Fibroblast of the aortic adventitia (primary cell): ENCODE measurements at places on chromosomes 5 and 9.

DNA sequence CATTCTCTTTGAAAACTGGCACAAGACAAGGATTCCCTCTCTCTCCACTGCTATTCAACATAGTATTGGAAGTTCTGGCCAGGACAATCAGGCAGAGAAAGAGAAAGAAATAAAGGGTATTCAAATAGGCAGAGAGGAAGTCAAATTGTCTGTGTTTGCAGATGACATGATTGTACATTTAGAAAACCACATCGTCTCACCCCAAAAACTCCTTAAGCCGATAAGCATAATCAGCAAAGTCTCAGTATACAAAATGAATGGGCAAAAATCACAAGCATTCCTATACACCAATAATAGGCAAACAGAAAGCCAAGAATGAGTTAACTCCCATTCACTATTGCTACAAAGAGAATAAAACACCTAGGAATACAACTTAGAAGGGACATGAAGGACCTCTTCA is 21.0 kb upstream of the EPB41L4A start:
- no peak for DNase-seq

GRCh38 chr9:100445161-100445902 is 18.4 kb downstream of the MSANTD3 start:
- no peak for DNase-seq

DNA sequence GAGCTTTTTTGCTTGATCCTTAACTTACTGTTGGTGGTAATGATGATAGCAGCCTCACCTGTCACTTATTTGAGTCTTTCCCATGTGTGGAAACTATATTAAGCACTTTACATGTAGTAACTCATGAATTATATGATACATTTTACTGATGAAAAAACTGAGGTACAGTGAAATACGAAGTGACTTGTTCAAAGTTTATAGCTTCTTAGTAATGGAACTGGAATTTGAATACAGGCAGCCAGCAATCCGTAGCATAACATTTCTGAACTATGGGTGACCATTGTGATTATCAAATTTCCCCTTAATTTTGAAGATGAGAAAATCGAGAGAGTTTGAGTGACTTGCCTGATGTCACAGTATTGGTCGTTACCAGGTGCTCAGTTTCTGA is 17.3 kb downstream of the SCAMP1 start:
- no peak for DNase-seq

DNA sequence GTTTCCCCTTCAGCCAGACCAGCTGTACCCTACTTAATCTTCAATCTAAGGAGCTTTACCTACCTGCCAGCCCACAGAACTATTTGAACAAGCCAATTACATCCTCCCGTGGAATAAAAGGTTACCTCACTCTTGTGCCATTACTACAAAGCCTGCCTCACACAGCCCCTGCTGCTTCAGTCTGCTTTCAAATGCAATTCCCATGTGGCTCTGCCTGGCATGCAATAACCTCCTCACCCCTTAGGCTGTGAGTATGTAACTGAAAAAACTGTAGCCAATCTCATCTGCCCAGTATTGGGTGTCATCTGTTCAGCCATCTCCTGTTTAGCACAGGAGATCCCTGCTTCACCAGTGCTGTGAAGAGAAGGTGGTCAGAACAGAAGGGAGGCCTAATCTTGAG is 6.1 kb upstream of the GCNT1 start:
- DNase-seq: no peak

- no peak for DNase-seq
Observed at GRCh38 chr5:108606185-108606584, 141.5 kb upstream of the FER start.
